ENCODE measurements at places on chromosomes 13 and 19.

- peak; percentile 67 for DNase-seq
Measured at GRCh38 chr19:38394488-38394887, 6.0 kb downstream of the SPRED3 start.

DNA sequence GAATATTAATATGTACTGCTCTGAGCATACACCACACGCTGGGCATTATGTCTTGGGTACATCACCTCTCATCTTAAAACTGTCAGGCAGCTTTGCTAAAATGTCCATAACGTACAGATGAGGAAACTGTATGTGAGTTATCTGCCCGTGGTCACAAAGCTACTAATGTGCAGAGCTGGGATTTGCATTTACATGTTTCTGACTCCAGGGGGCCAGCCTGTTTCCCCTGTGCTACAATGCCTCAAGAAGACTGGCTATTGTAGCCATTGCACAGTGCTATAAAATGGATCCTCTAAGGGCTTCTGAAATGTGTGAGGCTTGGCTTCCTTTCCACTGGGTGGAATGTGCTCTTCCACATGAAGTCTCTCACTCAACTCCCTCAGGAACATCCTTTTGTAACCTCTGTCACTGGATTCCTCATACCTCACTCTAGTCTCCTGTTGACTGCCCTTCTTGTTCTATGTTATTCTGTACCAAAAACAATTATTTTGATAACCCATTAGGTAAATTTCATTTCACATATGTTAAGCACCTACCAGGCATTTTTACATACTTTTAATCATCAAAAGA lies 95.6 kb upstream of the HTR2A start:
- DNase-seq = no peak

- DNase-seq = no peak
Measured at GRCh38 chr19:39858541-39858940, 12.4 kb upstream of the FBL start.

GRCh38 chr19:19032420-19033175 lies 719 bp downstream of the SUGP2 start:
- DNase-seq = peak; percentile 85

- no peak for DNase-seq
Measured at GRCh38 chr13:108705031-108705430, 75.6 kb downstream of the MYO16 start.

DNA sequence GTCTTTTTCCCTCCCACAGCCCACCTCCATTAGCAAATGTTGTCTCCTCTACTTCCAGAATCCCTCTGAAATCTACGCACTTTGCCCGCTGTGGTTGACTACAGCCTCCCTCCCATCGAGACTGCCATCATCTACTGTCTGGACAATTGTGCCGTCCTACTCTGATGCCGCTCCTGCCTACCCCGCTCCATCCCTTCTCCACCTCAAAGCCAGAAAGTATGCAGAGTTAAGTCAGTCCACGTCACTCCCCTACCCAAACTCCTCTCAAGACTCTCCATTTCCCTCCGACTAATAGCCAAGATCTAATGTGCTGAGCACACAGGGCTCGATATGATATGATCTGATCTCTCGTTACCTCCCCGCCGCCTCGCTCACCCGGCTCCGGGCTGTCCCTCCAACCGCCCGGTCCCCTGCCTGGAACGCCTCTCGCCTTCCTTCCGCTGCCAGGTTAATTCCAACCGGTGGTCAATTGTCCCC lies 556 bp downstream of the CACTIN start:
- no peak for DNase-seq

- no peak for DNase-seq
Measured at GRCh38 chr13:73169971-73170370, 111.2 kb downstream of the KLF5 start.

DNA sequence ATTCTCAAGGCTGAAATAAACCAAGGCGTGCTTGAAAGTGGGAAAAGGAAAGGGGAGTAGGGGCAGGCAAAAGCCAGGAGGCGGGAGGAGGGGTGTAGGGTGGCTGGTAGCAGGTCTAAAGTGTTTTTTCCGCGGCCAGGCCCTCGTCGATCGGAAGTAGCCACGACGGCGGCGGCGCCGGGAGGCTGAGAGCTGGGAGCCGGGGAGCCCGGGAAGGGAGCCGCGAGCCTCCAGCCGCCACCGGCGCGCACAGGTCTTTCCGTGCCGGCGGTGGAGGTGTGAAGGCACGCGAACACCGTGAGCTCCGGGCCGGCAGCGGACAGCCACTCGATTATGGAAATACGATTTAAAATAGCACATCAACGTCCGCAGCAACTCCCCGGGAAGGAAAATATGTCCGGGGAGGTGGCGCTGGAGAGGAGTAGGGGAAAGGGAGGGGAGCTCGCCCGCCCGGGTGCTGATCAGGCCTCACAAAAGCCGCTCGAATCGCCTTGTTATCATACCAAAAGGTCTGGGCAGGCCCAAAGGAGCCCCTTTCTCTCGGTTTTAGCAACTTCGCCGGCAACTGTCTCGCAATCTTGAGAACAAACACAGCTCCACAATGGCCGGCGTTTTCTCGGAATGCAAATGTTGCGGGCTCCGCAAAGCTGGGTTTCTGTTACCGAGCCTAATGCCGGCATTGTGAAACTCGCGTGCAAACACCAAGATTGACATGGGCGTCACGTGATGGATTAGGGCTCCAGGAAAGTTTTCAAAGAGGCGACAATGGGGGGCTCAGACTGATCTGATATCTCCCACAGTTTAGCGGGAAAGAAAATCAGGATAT lies 2.9 kb upstream of the PCDH8 start:
- DNase-seq = no peak

DNA sequence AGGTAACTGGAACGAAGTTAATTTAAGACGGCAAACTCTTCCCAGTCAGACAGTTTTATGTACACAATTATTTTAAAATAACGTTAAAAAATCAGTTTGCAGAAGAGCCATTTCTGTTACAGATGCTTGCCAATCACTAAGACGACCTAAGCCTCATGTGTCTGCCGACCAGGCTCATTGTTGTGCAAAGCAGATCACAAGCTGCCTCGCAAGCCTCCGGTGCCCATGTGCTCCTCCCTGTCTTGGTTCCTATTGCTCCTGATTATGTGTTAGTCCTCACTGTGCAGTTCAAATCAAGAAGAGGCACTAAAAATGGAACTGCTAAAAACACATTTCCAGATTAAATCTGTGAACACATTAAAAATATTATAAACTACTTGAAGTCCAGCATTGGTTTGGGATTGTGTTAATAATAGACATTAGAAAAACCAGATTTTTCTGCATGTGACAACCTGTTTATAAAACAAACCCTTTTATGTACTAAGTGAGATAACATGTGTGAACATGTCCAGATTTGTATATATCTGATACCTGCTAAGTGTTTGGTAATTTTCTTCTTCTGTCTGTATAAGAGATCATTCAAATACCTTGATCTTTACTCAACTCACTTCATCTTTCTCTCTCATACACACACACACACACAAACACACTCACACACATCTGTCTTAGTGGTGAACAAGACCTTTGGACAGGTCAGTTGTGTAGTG lies 81.9 kb upstream of the SLC15A1 start:
- DNase-seq = no peak

DNA sequence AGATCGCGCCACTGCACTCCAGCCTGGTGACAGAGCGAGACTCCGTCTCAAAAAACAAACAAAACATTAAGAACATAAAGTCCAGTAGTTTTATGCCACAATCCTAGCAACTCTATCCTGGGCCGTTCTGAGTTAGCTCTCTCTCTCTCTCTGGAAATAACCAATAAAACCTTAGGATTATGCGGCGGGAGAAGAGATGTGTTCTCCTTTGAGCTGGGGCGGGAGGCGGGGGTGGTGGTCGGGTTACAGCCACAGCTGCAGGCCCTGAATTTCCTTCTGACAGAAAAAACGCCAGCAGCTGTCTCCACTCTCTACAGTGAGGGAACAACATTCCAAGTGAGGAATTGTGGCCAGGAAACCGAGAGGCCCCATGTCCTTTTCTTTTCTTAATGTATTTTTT lies 9.1 kb upstream of the PNMA8A start:
- no peak for DNase-seq

DNA sequence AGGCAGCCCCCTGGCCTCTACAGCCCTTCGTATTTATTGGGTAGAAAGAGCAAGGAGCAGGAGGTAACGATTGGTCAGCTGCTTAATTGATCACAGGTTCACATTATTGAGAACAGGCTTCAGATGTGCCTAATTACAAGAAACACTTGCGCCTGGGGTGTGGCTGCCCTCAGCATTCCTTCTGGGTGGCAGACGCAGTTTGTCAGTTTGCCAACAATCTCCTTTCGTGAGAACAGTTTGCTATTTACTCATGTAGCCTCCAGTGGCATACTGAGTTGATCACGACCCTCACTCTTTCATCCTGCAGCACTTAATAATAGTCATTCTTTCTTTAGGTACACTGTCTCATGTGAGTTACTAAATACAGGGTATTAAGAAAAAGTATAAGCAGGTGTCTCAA lies 985.6 kb downstream of the SLITRK5 start:
- no peak for DNase-seq

- peak; percentile 57 for DNase-seq
Measured at GRCh38 chr19:46014941-46015686, 7.7 kb downstream of the PGLYRP1 start.

- DNase-seq = no peak
Measured at GRCh38 chr13:108940121-108940520, 310.7 kb downstream of the MYO16 start.

DNA sequence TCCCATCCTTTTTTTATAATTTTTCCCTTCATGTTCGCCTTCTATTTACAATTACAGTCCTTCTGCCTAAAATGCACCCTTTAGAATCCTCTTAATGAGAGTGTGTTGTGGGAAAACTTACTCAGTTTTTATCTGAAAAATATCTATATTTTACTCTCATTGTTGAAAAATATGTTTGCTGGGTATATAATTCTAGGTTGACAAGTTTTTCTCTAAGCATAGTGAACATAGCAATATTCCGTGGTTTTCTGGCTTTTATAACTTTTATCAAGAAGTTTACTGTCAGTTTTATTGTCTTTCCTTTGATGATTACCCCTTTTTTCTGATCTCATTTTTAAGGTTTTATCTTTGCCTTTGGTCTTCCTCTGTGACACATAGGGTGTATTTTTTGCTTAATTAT lies 57.3 kb downstream of the UQCRFS1 start:
- DNase-seq = no peak

- DNase-seq = no peak
Measured at GRCh38 chr13:98563071-98563470, 13.8 kb downstream of the STK24 start.

DNA sequence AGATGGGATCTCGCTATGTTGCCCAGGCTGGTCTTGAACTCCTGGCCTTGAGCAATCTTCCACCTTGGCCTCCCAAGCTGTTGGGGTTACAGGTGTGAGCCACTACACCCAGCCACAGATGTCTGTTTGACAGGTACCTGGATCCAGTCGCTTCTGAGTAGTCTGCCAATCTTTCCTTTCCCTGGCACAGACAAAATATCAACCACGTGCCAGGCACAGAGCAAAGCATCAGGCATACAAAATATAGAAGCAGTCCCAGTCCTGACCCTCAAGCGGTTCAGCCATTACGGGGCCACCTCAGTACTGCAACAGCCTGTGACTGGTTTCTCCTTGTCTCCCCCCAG lies 3.8 kb downstream of the ELAVL1 start:
- DNase-seq = no peak

DNA sequence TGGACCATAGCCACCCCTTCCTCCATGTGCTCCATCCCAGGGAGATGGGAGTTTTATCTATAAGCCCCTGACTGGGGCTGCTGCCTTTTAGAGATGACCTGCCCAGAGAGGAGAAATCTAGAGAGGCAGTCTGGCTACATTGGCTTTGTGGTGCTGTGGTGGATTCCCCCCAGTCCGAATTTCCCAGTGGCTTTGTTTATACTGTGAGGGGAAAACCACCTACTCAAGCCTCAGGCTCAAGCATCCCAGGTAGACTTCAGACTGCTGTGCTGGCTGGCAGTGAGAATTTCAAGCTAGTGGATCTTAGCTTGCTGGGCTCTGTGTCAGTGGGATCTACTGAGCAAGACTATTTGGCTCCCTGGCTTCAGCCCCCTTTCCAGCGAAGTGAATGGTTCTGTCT lies 1195.7 kb upstream of the PCDH20 start:
- no peak for DNase-seq

GRCh38 chr19:5343848-5344247 lies 3.2 kb upstream of the PTPRS start:
- DNase-seq = no peak

DNA sequence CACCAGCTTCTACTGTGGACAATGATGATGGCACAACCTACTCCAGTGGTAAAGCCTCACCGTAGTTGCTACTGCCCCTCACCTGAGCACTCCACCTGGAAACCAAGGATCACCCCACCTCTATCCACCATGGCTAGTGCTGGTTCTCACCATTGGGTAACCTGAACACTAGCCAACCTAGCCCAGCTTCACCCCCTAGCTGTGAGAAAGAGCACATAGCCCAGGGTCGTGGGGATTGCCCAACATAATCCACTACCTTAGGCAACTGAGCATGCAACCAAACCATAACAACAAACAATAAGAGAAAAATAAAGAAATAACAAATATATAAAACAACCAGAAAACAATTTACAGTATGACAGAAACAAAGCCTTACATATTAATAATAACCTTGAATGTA lies 560.1 kb downstream of the DIAPH3 start:
- no peak for DNase-seq

DNA sequence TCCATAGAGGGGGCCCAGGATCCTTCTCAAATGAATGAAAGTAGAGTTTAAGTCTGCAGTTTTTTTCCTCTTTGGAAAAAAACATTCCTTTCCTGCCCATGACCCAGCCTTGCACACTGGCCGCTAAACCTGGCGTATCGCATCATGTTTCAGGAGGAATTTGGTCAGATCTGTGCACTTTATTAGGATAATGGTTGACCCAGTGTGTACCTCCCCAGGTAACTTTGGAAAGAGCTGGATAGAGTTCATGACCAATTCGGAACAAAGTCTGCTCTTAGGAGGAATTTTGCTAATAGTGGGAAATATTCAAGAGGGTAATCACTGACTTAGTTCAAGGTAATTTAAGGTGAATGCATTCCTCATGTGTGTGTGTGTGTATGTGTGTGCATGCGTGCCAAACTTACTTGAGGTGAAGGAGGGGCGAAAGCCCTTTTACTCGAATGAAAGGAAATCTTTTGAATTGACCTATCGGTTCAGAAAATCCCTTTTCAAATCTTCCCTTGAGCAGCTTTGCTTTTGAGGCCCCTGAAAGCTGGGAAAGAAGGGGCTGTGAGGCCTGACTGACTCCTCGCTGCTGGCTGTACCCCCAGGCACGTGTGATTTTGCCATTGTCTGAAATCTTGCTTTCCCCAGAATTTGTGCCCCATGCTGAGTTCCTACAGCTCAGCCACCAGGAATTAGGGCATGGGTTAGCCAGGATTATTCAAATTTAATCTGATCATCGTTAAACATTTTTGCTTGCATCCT lies 46.3 kb downstream of the SIPA1L3 start:
- DNase-seq = no peak

GRCh38 chr19:50258918-50259372 lies 55.5 kb downstream of the MYH14 start:
- peak; percentile 24 for DNase-seq
